Mesothelial cell of epicardium (in vitro differentiated cells): ENCODE measurements at places on chromosomes 1 and 21. TPM values are rescaled to one million over a fixed set of nuclear protein-coding genes. Genes with fewer than 3 reads are reported as not detected.

DNA sequence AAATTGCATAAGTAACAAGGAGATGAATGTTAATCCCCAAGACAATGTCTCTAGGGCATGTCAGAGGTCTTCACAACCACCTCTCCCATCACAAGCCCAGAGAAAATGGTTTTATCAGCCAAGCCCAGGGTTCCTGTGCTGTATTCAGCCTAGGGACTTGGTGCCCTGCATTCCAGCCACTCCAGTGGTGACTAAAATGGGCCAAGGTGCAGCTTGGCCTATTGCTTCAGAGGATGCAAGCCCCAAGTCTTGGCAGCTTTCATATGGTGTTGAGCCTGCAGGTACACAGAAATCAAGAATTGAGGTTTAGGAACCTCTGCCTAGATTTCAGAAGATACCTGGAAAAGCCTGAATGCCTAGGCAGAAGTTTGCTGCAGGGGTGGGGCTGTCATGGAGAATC is 1118.6 kb downstream of the PLA2G4A start:
- DNase-seq: no peak

DNA sequence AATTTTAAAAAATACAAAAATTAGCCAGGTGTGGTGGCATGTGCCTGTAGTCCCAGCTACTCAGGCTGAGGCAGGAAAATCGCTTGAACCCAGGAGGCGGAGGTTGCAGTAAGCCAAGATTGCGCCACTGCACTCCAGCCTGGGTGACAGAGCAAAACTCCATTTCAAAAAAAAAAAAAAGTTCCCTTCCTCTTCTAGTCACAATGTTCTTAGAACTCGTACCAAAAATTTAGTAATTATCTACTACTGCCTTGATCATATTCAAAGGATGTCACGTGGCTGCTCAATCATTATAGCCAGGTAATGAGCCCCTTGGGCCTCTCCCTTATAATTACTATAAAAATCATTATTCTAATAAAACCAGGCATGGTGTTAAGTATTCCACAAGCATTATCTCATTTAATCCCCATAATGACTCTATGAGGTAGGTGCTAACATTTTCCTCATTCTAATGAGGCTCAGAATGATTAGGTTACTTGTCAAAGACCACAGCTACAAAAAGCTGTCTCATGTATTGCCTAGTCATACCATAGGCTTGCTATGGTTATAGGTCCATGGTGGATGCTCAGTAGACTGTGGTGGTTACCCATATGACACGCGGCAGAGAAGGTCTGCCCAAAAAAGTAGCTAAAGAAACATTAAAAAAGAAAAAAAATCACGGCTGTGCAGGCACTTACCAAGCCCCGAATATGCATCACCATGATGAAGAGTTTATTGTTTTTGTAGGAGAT is 15.5 kb upstream of the PPP1R15B start:
- no peak for DNase-seq

DNA sequence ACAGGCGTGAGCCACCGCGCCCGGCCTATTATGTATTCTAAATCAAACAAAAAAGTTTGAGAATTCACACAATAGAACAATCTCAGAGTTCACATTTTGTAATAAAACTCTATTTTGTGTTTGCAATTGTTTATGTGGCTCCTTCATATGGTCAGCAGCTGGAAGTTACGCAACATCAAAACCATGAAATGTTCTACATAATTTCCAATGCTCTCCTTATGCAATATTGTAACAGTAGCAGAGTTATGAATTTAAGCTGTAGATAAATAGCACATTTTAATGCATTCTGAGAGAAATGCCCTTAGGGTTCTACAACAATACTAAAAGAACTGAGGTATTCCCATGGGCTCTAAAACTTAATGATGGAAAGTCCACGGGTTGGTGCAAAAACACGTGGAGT is 62.3 kb upstream of the COL11A1 start:
- DNase-seq: no peak

DNA sequence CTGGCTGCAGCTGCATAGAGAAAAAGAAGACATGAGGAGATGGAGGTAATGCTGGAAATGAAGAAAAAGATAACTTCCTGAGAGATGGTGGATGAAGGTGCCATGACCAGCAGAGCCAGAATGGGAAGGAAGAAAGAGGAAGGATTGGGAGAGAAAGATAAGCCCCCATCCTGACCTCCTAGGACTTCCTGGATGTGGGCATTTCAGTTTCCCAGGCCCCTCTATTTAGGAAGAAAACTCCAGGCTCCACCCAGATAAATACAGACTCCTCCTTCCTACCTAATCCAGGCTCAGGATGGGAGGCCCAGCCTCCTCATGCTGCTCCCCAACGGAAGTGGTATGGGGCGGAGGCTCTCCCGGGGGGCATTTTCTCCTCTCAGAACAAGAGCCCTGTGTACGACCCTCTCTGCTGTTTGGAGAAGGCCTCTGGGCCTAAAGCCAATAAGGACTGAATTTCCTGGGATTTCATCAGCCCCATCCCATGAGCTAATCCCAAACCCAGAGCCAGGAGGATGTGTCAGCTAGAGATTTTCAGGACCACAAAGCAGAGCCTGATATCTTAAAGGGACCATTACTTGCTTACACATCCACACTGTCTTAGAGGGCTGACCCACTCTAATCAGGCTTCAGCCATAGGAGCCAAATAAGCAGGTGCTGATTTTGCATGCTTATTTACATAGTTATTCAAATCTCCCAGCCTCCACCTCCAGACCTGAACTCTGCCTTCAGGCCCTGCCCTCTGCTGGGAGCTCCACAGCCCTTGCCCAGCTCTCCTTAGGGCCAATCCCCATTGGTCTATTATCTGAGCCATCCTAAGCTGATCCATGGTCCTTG is 5.1 kb upstream of the ARHGEF2 start:
- no peak for DNase-seq

DNA sequence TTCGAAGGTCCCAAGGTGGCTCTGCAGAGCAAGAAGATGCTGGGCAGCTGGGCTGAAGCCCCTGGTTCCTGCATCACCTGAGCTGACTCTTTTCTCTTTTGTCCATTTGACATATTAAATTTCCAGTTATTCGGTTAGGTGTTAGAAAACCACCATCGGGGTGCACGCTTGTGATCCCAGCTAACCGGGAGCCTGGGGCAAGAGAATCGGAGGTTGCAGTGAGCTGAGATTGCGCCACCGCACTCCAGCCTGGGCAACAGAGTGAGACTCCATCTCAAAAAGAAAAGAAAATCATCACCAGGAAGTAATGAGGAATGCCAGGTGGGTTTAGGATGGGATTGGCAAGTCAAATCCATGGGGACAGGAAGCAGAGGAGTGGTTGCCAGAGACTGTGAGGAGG is 76.3 kb upstream of the ZC3H12A start:
- no peak for DNase-seq

DNA sequence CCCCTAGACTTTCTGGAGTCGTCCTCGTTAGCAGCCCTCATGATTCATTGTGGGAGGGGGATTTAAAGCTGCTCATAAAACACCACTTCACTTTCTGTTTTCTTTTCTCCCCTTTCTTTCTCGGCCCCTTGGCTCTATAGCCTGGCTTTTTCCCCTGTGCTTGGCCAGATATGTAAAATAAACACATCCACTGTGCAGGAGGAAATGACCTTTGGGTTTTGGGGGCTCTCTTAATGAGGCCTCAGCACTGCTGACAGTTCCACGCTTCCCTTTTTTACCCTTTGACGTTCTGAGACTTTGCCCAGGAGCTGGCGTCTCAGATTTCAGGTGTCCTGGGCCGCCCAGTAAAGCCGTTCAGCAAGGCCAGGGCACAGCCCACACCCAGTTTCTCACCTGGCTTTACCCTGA is 65.7 kb downstream of the RUNX3 start:
- DNase-seq: no peak

GRHL3 gene
- total RNA-seq: 17.1 to 19.1 TPM (median 17.9 TPM) in 3 replicates

SHE gene
- total RNA-seq: 0.29 to 0.54 TPM (median 0.47 TPM) in 3 replicates

TCP10L gene
- total RNA-seq: 1.4 to 1.6 TPM (median 1.5 TPM) in 3 replicates

GAS5 gene
- 631 to 658 TPM (median 655 TPM) in 3 replicates for total RNA-seq

CHD5 gene
- 4.8 to 4.9 TPM (median 4.9 TPM) in 3 replicates for total RNA-seq
